ENCODE measurements at places on chromosomes 3 and 15. TPM values are rescaled to one million over a fixed set of nuclear protein-coding genes. Genes with fewer than 3 reads are reported as not detected.
A peak's percentile ranks its signal among the peaks of the same experiment; 100 is the strongest.

DNA sequence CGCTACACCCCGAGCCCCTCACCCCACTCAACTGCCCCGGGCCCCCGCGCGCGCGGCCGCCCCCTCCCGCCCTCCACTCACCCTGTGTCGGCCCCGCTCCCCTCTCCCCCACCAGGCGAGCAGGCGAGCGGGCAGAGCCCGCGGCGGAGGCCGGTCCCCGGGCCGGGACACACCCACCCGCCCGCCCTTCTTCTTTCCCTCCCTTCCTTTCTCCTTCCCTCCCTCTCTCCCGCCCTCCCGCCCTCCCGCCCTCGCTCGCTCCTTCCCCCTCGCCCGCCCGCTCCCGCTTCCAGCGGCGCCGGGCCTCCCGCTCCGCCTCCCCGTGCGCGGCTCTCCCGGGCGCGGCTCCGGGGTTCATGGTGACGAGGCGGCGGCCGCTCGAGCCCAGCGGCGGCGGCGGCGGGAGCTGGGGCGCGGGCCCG lies at the start of gene CTDSPL:
CTDSPL (plus strand) TSS at position 261 of the 422 bp plus-strand sequence. CDS start 320 bp downstream, outside the sequence.
- H3K4me1 ChIP-seq, result peaks cover 29% of the 10 kb centered on the region
- peak within 1 kb of the TSS; percentile 94 for H3K27ac ChIP-seq
- H3K36me3 ChIP-seq, result peaks cover 3% of the 10 kb centered on the region
- H3K4me3 ChIP-seq, result peak within 1 kb of the TSS; percentile 81

DNA sequence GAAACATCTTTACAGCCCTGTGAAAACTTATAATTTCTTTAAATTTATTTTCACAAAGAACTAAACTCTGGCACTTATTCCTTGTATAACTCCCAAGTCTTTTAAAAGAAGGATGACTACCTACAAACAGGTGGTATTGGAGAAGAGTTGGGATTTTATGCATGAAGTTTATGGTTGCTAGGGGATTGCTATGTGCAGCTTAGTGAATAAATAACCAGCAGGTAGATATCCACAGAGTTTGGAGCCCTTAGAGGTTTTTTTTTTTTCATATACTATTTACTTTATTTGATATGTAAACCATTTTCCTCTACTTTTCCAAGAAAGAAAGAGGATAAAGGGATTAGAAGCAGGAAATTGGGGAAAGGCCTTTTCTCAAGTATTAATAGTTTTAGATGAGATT lies 91.5 kb downstream of the GPR156 start:
- peaks cover 4% of the 10 kb centered on the region for H3K36me3 ChIP-seq
- H3K27me3 ChIP-seq, result no peaks in the 10 kb centered on the region
- H3K4me3 ChIP-seq, result no peak overlapping the region
- H3K27ac ChIP-seq, result no peak overlapping the region

DNA sequence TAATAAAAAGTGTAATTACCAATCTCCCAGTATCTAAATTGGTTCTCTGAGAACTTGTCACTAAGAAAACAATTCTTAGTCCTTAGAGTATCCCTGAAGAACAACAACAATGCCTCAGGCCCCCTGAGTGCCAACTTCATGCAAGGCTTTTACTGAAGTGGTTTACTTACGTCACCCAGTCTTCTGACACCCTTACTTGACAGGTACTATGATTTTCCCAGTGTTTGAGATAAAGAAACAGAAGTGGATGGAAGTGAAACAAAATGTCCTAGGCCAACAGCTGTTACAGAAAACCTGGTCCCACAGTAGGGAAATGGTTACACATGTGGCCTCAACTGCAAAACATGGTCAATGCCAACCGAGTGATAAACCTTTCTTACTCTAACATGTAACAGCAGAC lies 331.1 kb downstream of the FOXP1 start:
- DNase-seq, result no peak
- no peaks in the 10 kb centered on the region for H3K27me3 ChIP-seq
- H3K27ac ChIP-seq, result no peak overlapping the region
- no peaks in the 10 kb centered on the region for H3K36me3 ChIP-seq
- H3K4me3 ChIP-seq, result no peak overlapping the region

Gene TGM5
- 0.13 TPM for total RNA-seq

All from muscle of leg (tissue), 16 donors.